ENCODE measurements at places on chromosomes 7 and 10.

DNA sequence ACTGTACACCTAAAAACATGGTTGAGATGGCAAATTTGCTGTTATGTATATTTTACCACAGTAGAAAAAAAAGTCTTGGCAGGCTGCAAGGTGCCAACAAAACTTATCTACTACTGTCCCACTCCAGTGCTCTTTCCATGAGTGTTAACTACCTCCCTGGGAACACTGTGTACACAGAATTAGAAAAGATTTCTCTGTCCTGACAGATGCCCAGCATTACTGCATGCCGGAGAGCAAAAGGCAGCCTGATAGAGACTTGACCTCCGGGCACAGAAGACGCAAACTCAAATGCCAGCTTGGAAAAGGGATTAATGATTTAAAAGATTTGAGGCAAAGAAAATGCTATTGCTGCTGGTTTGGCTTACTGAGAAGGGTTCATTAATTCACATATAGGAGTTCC, 228.8 kb downstream of the TMEM178B start:
- DNase-seq = no peak

DNA sequence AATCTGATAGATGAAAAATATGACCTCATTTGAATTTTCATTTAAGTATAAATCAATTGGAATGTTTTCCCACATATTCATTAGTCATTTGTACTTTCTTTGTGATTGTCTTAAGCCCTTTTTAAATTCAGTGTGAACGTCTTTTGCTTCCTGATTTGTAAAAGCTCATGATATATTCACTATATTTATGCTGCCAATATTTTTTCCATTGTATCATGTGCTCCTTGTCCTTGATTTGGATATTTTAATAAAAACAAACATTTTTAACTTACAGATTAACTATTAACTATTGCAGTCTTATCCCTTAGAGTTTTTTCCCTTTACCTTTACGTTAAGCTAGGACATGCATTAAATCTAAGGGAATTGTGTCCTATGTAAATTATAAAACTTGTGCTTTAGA, 157.7 kb downstream of the ADAM12 start:
- DNase-seq = no peak

DNA sequence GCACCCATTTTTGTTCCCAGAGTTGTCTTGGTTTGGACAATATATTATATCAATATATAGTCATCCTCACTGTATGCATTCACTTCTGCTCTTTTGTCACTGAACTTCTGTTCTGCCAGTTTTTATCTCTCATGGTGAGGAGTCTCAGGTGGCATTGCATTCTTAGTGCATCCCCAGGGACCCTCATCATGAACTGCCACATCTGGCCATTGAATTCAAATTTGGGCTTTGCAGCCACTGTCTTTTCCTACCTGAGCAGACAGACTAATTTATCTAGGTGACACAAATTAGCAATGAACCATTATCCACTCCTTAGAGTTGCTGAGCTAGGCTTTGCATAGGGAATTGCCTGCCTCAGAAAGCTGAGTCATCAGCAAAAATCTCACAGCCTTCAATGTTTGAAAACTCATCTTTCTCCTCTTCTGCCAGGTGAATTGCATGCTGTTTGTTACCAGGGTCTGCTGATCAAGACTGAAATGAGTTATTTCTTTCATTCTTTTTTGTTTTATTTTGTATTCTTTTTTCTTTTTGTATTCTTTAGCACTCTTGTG, 316.8 kb upstream of the MTPN start:
- no peak for DNase-seq

DNA sequence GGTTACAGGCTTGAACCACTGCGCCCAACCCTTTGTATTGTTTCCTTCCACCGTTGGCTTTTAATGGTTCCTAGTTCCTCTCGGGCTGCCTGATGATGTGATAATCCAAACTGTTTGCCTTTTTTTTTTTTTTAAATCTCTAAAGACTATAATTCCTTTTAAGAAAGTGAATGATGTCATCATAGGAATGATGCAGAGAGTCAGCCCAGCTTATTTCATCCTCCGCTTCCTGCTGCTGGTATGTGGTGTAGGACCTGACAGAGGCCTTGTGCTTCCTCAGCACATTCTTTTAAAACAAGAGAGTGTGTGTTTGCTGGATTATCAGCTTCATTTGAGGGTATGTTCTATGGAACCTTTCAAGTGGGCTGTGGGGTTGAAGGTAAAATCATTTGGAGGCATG, 241.4 kb downstream of the LRMDA start:
- no peak for DNase-seq

- no peak for DNase-seq
Observed at GRCh38 chr10:92242380-92242779, 48.5 kb downstream of the CPEB3 start.

- no peak for DNase-seq
Observed at GRCh38 chr7:39383136-39383535, 183.1 kb upstream of the YAE1 start.

DNA sequence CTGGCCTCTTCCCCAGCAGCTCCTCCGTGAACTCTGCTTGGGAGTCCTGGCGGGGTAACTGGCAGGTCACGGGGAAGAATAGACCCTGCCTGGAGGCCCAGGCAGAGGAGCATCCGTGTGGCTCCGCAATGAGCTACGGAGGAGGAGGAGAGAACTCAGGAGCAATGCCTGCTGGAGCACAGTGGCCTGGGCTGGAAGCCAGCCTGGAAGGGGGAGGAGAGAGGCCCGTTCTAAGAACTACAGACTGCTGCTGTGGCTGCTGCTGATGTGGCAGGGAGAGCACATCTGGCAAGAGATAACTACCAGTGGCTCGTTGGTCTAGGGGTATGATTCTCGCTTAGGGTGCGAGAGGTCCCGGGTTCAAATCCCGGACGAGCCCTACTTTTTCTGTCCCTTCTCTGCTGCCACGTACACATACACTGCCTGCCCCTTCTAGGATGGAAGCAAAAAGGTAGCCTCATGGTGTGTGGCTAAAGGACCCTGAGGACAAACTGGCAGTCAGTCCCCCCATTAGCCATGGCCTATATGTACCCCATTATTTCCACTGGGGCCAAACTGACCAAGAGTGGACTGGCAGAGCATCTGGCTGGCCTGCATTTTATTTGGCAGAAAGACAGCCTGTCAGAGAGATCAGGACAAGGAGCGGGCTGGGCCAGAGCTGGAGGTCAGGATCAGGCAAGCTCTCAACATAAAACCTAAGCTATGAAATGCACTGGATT, 7.7 kb upstream of the OPN1SW start:
- DNase-seq = no peak

DNA sequence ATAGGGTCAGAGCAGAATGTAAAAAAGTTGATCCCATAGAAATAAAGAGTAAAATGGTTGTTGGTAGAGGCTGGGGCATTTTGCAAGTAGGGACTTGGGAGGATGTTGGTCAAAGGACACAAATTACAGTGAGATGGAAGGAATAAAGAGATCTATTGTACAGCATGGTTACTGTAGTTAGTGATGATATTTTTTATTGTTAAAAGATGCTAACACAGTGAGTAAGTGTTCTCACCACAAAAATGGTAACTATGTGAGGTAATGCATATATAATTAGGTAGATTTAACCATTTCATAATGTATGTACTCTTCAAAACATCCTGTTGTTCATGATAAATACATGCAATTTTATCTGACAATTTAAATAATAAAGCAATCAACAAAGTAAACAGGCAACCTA, 280.7 kb upstream of the MAGI2 start:
- no peak for DNase-seq

DNA sequence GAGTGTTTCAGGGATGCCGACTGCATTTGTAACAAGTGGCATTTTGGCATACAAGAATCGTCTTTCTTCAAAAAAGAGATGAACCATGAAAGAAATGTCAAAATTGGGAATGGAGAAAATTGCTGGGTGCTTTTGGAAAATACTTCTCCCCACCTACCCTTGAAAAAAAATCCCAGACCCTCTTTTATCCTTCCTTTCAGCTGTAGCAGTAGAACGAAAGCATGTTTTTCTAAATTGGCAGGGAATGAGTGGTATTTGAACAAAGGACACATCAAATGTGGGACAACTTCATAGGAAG, 187.5 kb downstream of the NRP1 start:
- DNase-seq = no peak

DNA sequence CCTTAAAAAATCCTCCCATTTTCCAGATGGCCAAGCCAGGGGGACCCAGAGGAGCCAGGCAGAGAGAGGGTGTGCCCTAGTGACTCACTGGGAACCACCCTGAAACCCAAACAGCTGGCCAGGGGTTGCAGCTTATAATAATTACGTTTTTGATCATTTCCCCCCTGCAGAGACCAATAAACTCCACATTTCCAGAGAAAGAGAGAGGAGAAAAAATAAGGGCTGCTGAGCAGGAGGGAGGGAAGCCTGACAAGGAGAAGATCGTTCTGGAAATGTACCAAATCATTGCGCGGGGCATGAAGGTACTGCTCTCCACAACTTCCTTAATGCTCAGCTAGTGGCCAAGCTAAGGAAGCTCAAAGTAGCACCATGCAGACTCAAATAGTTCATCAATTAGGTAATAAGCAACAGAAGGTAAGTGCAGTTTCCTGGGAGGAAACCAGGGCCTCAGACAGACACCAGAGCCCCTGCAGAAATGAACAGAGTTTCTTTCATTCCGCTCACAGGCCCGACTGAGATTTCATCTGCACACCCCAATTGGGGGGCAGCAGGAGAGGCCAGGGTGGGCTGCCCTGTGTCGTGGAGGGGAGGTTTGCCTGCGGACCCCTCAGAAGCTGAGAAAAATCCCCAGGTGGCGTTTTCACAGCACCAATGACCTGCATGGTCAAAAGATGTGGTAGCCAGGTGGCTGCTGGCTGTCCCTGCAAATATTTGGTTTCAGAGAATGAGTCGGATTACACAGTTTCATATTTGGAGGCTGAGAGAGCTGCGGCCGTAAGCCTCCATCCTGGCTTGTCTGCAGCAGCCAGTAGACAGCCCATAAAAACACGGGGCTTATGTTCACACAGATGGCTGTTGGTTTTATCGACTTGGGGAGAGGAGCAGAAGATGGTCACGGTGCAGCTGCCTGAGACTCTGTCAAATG, 153.2 kb upstream of the LYZL2 start:
- no peak for DNase-seq

DNA sequence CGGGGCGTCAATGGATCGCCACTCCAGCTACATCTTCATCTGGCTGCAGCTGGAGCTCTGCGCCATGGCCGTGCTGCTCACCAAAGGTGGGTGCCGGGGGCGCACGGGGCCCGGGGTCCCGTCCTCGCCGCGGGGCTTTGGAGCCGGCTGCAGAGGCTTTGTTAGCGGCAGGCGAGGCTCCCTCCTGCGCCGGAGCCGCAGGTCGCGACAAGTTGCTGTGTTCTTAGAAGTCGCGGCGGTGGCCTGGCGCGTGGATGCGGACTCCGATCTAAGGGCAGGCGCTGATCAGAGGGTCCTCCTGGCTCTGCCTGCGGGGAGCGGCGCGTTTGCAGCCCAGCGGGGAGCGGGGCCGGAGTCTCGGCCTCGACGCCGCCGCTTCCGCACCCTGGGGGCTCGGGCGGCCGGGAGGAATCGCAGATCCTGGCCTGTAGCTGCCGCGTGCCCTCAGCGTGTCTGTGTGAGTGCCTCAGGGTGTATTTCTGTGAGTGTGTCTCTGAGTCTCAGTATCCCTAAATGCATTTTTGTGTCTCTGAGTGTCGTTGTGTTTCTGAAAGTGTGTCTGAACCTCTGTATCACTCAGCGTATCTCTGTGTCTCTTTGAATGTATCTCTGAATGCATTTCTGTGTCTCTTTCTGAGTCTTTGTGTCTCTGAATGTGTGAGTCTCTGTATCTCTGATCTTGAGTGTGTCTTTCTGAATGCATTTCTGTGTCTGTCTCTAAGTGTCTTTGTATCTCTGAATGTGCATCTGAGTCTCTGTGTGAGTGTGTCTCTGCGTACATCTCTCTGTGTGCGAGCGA, 766 bp downstream of the BAMBI start:
- peak; percentile 80 for DNase-seq

- no peak for DNase-seq
Observed at GRCh38 chr7:38411404-38411803, 138.0 kb upstream of the TARP start.

DNA sequence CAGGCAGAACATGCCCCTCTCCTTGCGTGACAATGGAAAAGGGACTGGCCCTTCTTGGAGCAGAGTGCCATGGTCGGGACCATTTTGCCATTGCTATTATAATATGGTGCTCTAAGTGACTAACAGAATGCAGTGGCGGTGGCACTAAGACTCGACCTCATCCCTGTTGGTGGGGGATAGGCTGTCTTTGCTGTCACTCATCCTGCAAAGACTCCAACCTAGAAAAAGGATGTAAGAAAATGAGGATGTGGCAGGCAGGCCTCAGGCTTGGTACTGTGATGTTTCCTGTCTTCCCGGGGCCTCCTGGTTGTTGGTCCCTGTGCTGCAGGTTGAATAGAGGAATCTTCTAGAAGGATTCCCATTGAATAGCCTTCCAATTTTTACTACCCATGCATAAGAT, 18.6 kb downstream of the BLNK start:
- no peak for DNase-seq

DNA sequence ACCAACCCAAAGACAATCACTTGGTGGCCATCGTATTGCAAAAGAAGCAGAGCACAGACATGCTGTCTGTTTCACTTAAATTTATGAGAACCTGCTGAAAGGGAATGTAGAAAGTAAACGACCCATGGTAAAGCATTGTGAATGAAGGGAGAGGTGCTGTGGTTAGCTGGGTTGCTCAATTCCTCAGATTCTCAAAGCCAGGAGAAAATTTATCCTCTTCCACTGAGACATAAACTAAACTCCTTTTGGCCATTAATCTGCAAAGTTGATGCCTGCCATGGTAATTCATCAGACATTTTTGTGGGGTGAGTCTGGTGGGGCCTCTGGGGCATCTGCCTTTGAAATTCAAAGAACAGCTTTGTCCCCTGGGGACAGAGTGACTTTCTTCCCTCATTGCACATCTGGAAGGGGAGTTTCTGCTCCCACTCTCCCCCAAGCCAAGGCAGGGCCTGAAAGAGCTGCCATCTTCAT, 951.0 kb downstream of the LRMDA start:
- no peak for DNase-seq

DNA sequence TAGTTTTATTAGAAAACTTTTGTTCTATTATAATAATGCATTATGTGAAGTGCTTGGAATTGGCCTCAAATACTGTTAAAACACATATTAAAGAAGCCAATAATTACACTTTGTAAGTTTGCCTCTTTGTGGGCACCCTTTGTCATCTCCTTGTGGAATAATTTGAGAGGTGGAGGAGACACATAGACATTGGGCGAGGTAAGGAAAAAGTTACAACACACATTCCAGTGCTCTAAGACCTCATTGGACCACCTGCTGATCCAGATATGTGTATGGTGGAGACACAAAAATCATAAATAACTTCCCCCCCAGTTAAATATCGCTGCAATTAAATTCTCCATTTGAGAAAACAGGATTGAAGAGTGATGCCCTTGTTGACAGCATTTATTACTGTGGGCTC, 511.8 kb downstream of the GFRA1 start:
- no peak for DNase-seq

DNA sequence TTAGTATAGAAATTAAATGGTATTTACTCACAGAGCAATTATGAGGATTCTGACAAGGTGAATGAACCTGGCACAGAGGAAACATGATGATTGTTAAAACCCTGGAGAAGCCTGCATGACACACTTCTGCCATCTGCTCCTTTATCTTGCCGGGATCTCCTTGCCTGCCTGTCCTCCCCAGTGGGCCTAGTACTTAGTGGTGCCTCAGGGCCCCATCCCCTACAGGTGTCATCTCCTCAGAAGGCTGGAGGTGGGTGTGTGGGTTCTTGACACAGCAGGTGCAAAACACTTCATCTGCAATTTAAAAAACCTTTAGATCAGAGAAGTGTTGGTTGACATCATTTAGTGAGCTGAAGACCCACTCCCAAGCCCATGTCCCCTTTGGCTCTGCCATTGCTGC, 261.2 kb downstream of the ADRA2A start:
- DNase-seq = no peak
